ENCODE measurements at places on chromosomes 2 and 18.

DNA sequence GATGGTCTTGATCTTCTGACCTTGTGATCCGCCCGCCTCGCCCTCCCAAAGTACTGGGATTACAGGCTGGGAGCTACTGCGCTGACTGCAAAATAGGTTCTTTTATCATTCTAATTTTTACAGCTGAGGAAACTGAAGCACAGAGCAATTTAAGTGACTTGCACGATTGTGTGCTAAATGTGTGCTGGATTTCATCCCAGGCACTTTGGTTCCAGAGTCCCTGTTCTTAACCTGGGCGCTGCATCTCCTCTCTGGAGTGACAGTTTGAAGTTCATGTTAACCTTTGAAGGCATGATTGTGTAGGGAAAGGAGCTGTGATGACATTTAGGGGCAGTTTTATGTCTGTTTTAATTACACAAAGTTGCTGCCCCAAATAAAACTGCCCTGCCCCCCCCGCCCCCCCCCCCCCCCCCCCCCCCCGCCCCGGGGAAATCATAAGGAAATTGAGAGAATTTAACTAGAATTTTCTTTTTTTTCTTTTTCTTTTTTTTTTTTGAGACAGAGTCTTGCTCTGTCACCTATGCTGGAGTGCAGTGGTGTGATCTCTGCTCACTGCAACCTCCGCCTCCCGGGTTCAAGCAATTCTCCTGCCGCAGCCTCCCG lies 5.6 kb downstream of the ACSL3 start:
- DNase-seq: no peak

DNA sequence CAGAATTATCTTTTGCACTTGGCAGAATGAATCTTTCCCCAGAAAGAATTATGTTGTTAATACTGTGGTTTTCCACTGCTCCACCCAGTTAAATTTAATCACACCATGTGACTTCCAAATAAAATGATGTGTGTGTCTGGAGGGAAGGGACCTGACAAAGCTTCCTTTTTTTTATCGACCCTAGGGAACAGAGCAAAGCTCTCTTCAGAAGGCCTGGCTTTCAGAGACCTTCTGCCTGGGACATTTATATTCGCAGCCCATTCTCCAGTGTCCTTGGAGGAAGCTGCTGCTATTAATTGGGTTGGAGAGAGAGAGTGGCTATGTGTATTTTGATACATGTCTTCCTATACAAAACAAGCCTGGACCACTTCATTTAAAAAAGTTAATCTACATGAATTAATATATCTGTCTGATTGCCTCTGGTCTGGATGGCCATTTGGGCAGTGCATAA lies 233.7 kb downstream of the PRKCE start:
- no peak for DNase-seq

DNA sequence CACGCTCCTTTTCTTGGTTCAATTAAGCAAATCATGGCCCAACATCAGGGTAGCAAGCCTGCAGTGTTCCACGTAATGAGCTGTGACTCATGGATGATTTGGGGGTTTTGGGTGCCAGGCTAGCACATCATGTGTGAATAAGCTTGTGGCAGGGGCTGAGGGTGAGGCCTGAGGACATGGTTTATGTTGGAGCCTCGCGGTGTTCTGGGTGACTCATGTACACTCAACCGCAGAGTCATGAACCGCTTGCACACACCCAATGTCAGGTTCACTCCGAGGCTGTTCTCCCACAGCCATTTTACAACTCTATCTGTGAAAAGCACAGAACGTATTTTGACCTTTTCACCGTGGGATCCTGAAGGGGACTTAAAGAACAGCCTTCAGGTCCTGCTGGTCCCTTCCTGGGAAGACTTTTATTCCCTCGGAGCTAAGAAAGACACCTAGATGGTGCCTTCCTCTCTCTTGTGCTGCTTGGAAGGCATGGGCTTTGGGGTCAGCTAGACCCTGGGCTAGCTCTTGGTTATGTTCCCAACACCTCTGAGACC lies 139.9 kb upstream of the ZEB2 start:
- DNase-seq: no peak

- DNase-seq: no peak
These were observed 40.0 kb downstream of the HDLBP start for GRCh38 chr2:241275504-241275903.

DNA sequence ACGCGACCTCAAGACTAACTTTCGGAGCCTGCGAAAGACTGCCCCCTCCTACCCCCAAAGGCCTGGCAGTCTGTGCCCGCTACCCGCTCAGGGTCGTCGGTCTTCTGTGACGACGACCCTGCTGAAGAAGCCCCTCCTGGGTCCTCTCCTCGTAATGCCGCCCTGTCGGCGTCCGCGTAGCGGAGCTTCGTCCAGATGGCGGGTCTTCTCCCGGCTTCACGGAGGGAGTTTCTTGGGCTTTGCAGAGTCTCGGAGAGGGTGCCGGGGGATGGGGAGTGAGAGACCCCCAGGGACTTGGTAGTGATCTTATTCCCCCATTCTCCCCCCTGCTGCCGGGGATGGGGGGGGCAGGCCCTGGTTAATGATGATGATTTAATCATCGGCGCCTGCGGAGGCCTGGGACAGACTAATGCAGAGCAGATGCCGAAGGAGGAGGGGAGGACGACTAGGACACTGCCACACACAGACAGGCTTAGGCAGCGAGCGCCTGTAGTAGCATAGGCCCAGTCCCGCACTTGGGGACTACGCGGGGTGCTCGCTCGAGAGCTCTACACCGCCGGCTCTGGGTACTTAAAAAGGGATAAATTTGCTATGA lies 528 bp upstream of the PCGF1 start:
- DNase-seq: peak; percentile 57

DNA sequence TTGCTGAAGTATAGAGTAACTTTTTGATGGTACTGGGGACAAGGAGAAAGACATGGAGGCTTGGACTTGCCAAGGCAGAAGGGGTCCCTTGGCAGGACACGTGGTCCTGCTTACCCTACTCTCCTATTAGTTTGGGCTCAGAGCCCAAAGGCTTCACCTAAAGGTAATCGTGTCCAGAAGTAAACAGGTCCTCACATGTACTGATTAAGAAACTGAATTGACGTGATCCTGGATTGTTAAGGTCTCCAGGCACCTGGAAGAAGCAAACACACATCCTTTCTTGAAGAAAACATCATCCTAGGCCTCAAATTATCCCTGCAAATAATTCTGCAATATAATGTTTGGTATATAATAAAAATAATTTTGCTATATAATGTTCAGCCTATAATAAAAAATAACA lies 50.0 kb downstream of the DTNB start:
- DNase-seq: no peak

- no peak for DNase-seq
These were observed 125.9 kb downstream of the ANTXR1 start for GRCh38 chr2:69138793-69139459.

DNA sequence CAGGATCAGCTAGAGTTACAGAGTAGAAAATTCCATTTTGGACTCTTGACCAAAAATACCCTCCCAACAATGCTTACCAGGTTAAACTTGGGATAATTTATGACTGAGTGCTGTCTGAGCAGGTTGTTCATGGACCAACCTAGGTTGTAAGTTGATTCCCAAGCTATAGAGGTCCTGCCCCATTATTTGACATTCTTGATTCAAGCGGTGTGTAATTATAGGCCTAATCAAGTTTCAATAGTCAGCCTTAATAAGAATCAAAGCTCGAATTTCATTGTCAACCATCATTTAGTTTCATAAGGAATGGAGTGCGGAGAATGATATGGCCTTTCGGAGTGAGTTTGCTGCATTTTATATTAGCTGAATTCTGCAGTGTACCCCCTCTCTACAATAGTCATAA lies 152.8 kb upstream of the FIGN start:
- no peak for DNase-seq

GRCh38 chr2:156430980-156431358 lies 5.2 kb upstream of the GPD2 start:
- DNase-seq: no peak

GRCh38 chr2:62705859-62706720 lies 577 bp downstream of the EHBP1 start:
- DNase-seq: peak; percentile 82

DNA sequence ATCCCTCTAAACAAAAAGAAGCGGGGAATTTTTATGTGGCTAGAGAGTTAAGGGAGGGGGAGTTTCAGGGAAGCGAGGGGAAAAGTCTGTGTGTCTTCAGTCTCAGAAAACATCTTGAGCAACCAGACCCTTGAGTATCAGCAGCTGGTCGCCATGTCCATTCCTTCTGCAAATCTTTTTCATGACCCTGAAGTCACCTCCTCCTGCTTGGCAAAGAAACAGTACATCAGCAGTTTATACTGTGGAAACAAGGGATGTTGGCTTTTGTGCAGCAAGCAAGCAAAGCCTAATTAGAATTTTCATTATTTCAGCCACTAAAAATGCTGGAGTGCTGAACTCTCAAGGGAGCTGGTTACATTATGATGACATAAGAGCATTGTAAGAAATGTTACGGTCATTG lies 187.4 kb upstream of the SLC8A1 start:
- peak; percentile 47 for DNase-seq

GRCh38 chr2:72148837-72149555 lies 1.3 kb upstream of the CYP26B1 start:
- peak; percentile 85 for DNase-seq

DNA sequence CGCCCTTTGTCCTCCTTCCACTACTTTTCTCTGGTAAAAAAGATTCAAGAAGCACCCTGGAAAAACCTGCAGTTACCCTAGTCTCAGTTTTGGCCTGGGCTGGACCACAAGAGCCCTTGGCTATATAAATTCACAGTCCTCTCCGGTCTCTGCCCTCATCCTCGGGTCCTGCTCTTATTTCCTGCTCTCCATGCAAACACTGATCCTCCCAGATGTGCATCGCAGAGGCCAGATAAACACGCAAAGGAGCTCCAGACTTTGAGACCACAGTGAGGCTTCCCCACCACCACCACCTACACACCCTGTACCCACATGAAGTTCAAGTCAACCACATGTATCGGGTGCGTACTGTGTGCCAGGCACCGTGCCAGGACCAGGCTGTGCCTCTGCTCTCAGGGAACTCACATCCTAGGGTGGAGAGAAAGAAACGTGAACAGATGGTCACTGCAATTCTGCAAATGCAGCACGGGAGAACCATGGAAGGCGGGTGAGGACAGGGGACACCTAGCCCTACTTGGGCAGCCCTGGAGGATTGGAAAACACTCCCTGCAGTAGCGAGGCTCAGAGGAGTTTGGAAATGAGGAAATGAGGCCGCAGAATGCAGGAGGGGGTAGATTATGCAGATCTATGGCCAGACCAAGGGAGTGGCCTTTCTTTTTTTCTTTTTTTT lies 7.4 kb downstream of the CTDSP1 start:
- DNase-seq: peak; percentile 82
